Kidney epithelial cell (primary cell): ENCODE measurements at places on chromosomes 4 and X. TPM values are rescaled to one million over a fixed set of nuclear protein-coding genes. Genes with fewer than 3 reads are reported as not detected.

MTTP gene
- 0.07 and 0.08 TPM in 2 replicates for total RNA-seq

FAM47A gene
- not detected in 2 replicates for total RNA-seq

GRPEL1 gene
- 31.5 and 43.9 TPM in 2 replicates for total RNA-seq

CACNA1F gene
- not detected in 2 replicates for total RNA-seq

GRCh38 chr4:141486375-141486997 is 149.9 kb upstream of the IL15 start:
- no peak for DNase-seq

DNA sequence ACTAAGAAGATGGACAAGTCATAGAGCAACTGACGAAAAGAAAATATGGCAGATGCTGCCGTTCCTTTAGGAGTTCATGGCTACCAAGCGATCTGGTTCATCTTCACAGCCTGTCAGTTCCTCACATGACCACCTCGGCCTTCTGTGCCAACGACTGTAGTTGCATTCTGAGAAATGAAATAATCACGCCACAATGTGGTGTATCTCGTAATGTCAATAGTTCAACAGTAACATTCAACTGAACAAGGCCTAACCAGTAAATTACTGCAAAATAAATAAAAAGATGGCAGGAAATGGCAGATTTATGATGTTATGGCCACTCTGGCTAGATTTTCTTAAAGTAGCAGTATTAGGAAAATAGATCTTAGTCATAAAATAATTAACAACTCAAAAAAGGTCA is 4.4 kb downstream of the GPRIN3 start:
- no peak for DNase-seq

CT45A5 gene
- not detected in 2 replicates for total RNA-seq

- no peak for DNase-seq
Observed at GRCh38 chr4:169428376-169428775, 157.6 kb upstream of the SH3RF1 start.

DNA sequence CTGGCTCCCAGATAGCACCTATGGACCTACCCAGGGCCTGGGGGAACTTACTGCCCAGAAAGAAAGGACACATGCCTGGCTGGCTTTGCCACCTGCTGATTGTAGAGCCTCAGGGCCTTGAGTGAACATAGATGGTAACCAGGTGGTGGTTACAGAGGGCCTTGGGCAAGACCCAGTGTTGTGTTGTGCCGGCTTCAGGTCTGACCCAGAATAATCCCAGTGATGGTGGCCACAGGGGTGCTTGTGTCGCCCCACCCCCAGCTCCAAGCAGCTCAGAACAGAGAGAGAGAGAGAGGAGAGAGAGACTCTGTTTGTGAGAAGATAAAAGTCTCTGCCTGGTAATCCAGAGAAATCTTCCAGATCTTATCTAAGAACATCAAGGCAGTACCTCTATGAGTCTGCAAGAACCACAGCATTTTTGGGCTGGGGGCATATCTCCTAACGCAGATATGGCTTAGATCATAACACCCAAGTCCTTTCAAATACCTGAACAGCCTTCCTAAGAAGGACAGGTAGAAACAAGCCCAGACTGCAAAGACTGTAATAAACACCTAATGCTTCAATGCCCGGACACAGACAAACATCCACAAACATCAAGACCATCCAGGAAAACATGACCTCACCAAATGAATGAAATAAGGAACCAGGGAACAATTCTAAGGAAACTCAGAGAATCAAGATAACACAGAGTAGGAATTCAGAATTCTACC is 16.3 kb upstream of the RP2 start:
- no peak for DNase-seq

GRCh38 chr4:182924497-182924896 is 7.3 kb upstream of the DCTD start:
- no peak for DNase-seq

CCDC160 gene
- total RNA-seq, result 0.21 and 0.63 TPM in 2 replicates

GRCh38 chrX:27555514-27555913 is 34.6 kb upstream of the DCAF8L2 start:
- DNase-seq, result no peak

- no peak for DNase-seq
Observed at GRCh38 chr4:40857956-40858355, 108.2 kb downstream of the NSUN7 start.

DNA sequence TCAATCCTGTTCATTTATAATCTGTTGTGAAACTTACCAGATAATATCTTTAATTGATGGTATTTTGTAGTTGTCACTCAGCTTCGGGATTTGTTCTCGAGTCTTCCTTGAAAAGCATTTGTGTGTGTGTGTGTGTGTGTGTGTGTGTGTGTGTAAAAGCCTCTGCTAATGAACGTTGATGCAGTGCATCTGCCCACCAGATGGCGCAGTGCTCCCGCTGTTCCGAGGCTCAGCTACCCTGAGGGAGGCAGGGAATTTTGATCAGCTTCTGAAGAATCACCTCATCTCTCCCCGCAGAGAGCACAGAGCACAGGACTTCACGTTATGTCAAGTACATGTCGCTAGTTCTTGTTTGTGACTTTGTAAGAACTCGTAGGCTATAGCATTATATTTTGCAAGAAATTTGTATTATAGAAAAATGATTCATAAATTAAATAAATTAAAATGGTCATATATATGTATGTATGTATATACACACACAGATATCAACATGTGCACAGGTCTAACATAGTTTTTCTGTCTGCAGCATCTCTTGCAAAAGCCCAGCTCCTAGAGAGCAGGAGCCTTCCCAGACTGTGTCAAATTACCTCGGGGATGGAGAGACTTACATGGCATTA is 316.7 kb upstream of the IGFBP7 start:
- DNase-seq, result no peak

NKX1-1 gene
- total RNA-seq, result not detected in 2 replicates

GRCh38 chr4:160117686-160118085 is 1014.8 kb downstream of the RAPGEF2 start:
- DNase-seq, result no peak
